Lung microvascular endothelial cell (primary cell): ENCODE measurements at places on chromosomes 2 and 18. TPM values are rescaled to one million over a fixed set of nuclear protein-coding genes. Genes with fewer than 3 reads are reported as not detected.
A peak's percentile ranks its signal among the peaks of the same experiment; 100 is the strongest.

TRIM43 gene
- not detected in 2 replicates for total RNA-seq

ATP8B1 gene
- total RNA-seq: 10.5 and 33.3 TPM in 2 replicates

CROCC2 gene
- total RNA-seq: not detected in 2 replicates

GRCh38 chr2:235494716-235495372, 1.0 kb downstream of the AGAP1 start:
- peak; percentile 66 for DNase-seq

- DNase-seq: no peak
These were observed 108.7 kb downstream of the CDH2 start for GRCh38 chr18:28068207-28068606.

- DNase-seq: no peak
These were observed 57.0 kb upstream of the ZC3H15 start for GRCh38 chr2:186429104-186429503.
